Thyroid gland (tissue), 4 donors: ENCODE measurements at places on chromosomes 6 and 20. TPM values are rescaled to one million over a fixed set of nuclear protein-coding genes. Genes with fewer than 3 reads are reported as not detected.
A peak's percentile ranks its signal among the peaks of the same experiment; 100 is the strongest.

The NEDD9 gene
- total RNA-seq, result 42.1 TPM

The MRPL14 gene
- total RNA-seq, result 34.6 TPM

DNA sequence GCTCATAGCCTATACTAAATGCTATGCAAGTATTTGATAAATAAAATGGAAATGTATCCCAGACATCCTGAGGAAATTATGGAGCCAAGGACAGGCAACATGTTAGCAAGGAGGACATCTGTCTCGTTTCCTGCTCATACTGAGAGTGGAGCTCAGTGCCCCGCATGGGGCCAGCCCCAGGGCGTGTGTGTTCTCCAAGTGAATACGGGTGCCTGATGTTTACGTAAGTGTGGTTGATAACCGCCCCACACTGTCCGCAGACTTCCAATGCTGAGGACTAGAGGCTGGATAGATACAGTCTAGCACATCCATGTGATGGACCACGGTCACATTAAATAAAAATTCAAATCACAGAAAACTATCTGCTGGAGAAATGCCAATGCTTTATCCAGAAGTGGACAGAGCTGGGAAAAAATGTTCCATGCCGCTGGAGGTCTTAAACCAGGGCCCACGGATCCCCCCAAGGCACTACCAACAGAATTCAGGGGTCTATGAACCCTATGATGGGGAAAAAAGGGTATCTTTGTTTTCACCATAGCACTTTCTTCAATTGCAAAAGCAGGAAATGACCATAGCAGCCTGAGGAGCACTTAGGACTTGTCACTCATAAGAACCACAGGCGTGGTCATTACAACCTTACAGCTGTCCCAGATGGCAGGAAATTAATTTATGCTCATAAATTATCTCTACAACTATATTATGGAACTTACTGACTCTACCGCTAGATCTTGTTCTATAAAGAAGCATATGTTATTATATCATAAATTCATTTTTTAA is 24.9 kb downstream of the TGM2 start:
- DNase-seq, result no peak

- peak; percentile 86 for DNase-seq
Observed at GRCh38 chr20:50120935-50121693, 8.2 kb upstream of the UBE2V1 start.

The TM9SF4 gene
- total RNA-seq, result 38.8 TPM

DNA sequence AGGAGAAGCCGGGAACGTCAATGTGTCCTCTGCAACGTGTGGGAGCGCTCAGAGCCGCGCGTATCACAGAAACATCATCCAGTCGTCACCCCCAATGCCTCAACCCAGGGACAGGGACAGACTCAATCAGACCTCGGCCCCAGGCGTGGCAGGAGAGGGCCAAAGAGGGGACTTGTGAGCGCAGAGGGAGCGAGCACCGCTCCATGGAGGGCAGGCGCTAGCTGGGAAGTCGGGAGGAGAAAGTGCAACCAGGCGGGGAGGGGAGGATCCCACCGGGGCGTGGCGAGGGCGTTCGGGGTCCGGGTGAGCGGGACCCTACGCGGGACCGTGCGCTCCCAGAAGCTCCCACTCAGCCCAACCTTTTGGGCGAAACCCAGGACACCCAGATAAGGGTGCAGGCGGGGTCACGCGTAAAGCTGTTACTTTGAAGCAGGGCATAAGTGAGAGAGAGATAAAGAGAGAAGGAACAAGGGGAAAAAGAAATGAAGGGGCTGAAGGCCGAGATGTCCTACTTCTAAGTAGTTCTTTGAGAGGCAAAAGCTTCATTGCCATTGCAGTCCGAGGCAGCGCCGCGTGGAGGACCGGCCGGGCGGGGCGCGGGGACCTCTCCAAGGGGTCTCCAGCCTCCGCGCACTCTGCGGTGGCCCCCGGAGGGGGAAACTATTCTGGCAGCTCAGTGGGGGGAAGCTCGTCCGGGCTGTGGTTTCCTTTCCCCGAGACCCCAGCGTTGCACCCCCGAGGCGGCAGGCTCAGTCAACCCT is 862 bp upstream of the SOBP start:
- peak; percentile 48 for DNase-seq
